RCC 7860 (cell line): ENCODE measurements at places on chromosomes 13 and 19.

GRCh38 chr13:114002771-114003321 lies 29.0 kb upstream of the C13orf46 start:
- DNase-seq: no peak

GRCh38 chr13:78596736-78597601 lies 6.4 kb downstream of the POU4F1 start:
- DNase-seq: no peak

- no peak for DNase-seq
Measured at GRCh38 chr13:95604556-95604915, 40.0 kb downstream of the DZIP1 start.

- no peak for DNase-seq
Measured at GRCh38 chr13:21511849-21512248, 52.7 kb upstream of the ZDHHC20 start.

DNA sequence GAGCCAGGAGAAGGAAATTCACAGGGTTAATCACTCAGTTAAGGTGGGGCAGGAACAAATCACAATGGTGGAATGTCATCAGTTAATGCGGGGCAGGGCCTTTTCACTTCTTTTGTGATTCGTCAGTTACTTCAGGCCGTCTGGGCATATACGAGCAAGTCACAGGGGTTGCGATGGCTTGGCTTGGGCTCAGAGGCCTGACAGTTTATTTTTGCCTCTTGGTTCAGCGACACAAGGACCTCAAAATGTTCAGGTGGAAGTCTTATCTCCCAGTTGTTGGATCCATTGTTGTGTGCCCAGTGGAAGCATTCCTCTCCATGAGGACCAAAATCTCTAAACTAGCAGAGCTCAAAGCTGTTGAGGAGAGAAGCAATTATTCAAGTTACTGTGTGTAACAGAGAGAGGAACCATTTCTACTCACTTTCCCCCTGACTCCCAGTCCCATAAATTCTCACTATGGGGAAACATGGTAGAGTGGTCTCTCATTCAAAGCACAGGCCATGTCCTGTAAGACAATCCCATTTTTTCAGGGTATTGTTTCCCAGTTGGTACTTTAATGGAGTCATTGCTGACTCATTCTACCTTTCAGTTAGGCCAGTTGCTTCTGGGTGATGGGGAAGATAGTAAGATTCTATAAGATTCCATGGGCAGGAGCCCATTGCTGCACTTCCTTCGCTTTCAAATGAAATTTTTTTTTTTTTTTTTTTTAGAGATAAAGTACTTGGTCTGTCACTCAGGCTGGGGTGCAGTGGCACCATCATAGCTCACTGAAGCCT lies 8.8 kb upstream of the COX7A1 start:
- no peak for DNase-seq

- DNase-seq: no peak
Measured at GRCh38 chr19:32181216-32181920, 164.0 kb upstream of the ZNF507 start.

DNA sequence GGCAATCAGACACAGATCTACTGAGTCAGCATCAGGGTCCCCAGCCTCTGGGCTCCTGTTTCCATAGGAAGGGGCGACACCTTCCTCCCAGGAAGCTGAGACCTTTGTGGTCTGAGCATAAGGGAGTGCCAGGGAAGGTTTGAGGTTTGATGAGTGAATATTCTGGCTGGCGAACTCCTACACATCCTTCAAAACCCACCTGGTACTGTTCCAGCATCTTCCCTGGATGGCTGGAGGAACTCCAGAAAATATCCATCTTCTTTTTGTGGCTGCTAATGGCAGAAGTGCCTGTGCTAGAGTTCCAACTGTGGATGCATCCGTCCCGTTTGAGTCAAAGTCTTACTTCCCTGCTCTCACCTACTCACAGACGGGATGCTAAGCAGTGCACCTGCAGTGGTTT lies 9.2 kb downstream of the INSL3 start:
- no peak for DNase-seq

DNA sequence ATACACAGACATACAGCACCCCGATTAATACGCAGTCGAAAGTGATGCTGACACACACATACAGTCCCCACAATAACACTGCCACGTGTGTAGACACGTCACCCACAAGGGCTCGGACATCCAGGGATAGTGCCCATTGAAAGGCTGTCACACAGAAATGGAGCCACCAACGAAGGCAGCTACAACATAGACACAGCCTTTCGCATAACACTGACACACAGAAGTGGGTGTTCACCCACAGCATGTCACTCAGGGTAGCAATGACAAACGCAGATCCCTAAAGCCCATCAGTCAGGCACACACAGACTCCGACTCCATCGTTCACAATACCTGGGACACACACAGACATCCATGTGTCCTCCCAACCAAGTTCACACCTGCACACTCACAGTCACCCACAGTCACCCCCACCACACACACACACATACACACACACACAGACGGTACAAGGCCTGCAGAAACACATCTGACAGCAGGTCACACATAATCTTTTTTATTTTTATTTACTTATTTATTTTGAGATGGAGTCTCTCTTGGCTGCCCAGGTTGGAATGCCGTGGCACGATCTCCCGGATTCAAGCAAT lies 10.4 kb upstream of the NANOS3 start:
- no peak for DNase-seq

GRCh38 chr19:49331616-49332055 lies 3.6 kb upstream of the CD37 start:
- peak; percentile 16 for DNase-seq

DNA sequence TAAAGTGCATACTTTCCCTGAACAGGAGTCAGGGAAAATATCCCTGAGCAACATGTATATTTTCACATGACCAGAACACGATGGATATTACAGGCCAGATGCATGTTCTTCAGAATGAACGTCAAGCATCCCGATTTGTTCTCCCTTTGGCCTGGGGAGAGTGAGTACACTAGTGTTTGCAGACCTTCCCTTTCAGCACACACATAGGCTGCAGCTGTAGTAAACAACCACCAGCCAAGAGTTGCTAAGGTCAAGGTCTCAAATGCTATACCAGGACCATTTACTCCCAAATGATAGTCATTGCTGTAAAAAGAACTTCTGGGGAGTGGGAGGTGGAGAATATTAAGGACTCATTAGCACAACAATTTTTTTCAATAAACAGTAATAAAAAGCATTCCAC lies 3.0 kb downstream of the KLF12 start:
- no peak for DNase-seq

DNA sequence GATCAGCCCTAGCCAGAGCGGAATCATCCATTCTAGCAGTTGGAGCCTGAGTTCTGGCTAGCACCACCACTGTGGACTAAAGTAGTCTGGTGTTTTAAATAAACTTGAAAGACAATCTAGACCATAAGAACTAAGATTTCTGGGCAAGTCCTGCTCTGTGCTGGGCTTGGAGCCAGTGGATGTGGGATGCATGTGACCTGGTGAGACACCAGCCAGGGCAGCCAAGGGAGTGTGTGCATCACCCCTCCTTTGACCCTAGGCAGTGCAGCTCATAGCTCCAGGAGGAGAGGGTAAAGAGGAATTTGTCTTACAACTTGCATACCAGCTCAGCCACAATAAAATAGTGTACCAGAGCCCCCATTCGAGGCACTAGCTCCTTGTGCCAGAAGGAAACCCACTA lies 21.0 kb downstream of the ITGBL1 start:
- peak; percentile 4 for DNase-seq

- no peak for DNase-seq
Measured at GRCh38 chr13:54879036-54879435, 1850.4 kb downstream of the OLFM4 start.

DNA sequence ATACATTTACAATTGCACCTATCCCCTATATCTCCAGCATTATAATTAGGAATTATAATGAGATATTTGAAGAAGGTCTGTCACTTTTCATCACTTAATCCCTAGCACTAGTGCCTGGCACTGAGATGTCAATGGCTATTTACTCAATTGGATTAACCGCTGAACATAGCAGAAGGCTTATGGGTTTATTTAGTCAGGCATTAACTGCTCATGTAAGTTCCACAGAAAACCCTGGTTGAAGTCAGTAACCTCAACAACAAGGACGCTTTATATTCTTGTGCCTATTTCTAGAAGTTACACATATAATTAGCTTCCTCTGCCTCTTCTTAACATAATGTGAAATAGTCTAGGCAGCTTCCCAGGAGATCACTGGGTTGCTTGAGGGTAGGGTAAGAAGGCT lies 107.5 kb upstream of the POSTN start:
- DNase-seq: no peak

DNA sequence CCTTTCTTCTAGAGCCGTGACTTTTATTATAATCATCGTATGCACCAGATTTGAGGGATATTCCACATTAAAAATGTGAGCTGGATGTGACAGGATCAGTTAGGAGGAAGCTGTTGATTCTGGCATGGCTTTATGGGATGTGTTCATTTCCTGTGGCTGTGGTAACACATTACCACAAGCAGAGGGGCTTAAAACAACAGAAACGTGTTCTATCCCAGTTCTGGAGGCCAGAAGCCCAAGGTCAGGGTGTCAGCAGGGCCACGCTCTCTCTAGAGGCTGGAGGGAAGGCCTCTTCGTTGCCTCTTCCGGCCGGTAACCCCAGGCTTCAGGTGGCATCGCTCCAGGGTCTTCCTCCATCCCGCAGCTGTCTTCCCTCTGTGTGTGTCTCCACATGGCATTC lies 14.5 kb downstream of the MED25 start:
- DNase-seq: no peak

DNA sequence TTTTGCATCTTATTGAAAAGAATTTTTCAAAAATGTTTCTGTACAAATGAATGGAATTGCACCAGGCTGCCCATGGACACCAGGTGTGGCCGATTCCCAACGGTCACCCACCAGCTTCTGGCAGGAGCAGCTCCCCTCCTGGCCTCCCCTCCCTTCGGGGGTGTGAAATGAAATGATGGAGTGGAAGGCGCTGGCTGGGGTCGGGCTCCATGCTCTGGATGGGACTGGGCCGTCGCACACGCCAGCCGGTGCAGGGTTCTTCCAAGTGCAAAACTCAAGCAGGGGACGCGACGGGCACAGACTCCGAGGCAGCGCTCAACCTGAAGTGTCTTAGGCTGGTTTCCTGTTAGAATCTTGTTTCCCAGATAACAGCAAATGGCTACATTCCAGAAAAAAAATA lies 21.9 kb downstream of the C19orf44 start:
- no peak for DNase-seq

DNA sequence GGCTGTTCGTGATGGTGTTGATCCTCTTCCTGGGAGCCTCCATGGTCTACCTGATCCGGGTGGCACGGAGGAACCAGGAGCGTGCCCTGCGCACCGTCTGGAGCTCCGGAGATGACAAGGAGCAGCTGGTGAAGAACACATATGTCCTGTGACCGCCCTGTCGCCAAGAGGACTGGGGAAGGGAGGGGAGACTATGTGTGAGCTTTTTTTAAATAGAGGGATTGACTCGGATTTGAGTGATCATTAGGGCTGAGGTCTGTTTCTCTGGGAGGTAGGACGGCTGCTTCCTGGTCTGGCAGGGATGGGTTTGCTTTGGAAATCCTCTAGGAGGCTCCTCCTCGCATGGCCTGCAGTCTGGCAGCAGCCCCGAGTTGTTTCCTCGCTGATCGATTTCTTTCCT lies 12.2 kb upstream of the C19orf33 start:
- DNase-seq: no peak

GRCh38 chr13:75175575-75175974 lies 306.4 kb downstream of the TBC1D4 start:
- no peak for DNase-seq

GRCh38 chr13:27083183-27083582 lies 88.4 kb downstream of the USP12 start:
- DNase-seq: no peak

DNA sequence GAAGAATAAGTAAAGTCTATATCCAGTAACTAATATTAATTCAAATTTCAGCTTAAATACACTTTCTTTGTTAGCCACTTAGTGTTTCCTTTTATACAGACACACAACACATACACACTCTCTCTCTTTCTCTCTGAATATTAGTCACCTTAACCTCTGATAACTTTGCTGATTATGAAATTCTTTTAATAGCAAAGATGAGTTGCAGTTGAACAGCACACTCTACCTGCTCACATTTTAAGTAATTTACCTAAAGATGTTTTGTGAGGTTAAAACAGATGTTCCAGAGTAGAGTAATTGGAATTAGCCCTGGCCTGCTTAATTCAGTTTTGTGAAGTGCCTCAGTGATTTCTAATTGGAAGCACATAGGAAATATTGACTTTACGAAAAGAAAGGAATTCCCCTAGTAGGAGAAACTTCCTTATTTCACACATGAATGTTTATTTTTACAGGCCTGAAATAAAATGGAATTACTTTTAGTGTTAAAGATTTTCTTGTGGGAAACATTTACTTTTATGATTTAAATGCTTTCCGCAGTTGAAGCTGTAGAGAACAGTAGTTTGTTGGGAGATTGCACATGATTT lies 184.3 kb downstream of the MYO16 start:
- DNase-seq: no peak

GRCh38 chr13:92547266-92547665 lies 679.3 kb upstream of the GPC6 start:
- DNase-seq: no peak

DNA sequence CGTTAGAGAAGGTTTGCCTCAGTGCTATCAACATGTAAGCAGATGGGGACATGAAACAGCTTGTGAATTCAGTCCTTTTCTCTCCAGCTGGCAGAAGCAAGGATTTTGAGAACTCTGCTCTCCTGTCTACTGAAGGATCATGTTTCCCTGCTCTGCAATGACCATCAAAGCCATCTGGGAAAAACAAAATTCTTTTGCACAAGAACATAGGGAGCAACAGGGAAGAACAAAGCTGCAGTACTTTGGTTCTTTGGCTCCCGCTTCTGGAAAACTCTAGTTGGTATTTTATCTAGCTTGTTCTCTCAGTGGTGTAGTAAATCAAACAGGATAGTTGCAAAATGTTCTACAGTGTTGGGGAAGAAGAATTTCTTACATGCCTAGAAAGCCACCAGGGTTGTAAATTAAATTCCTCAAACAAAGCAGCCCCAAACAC lies 270.4 kb downstream of the ENOX1 start:
- DNase-seq: no peak

DNA sequence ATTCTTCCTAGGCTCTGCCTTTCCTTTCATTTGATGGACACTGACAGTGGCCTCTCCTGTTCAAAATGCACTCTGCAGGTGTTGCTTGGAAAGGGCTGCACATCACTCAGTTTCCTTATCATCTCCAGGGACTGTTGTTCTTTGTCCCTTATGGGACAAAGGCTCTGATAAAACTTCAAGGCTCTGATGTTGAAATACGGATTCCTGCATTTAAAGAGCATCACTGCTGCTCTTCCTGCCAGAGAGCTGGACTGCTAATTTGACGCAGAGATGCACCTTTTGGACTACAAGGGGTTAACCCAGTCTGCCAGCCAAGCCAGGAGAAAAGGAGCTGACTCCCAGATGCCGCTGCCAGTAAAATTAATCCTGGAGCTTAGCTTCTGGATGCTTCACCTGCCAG lies 952.1 kb downstream of the DIAPH3 start:
- DNase-seq: no peak

GRCh38 chr19:33830264-33830663 lies 33.6 kb downstream of the KCTD15 start:
- no peak for DNase-seq

DNA sequence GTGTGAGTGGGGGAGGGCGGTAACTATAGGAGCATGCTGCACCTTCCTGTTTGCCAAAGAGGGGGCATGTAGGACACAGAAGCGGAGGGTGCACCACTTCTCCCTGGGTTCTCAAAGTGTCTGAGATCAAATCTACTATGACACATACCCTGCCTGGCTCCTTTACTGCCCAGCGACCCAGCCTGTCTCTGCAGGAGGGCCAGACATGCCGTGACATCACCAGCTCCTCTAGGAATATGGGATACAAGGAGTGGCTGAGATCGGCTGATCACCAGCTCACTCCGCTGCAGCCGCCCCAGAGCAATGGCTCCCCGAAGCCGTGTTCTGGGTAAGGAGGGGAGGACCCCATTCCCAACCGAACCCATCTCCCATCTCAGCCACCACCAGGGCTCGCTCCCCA lies 16.4 kb upstream of the IGFL1 start:
- peak; percentile 27 for DNase-seq
